NCI-H82 (cell line): ENCODE measurements at places on chromosomes 5 and 9.

GRCh38 chr5:51621156-51621555, 237.9 kb downstream of the ISL1 start:
- DNase-seq: no peak

GRCh38 chr9:96612966-96613589, 6.6 kb downstream of the CDC14B start:
- no peak for DNase-seq

GRCh38 chr5:143084407-143084806, 314.2 kb downstream of the ARHGAP26 start:
- no peak for DNase-seq

GRCh38 chr9:23644326-23644725, 181.7 kb downstream of the ELAVL2 start:
- no peak for DNase-seq

GRCh38 chr5:177369645-177370440, 12.1 kb downstream of the RGS14 start:
- DNase-seq: no peak

DNA sequence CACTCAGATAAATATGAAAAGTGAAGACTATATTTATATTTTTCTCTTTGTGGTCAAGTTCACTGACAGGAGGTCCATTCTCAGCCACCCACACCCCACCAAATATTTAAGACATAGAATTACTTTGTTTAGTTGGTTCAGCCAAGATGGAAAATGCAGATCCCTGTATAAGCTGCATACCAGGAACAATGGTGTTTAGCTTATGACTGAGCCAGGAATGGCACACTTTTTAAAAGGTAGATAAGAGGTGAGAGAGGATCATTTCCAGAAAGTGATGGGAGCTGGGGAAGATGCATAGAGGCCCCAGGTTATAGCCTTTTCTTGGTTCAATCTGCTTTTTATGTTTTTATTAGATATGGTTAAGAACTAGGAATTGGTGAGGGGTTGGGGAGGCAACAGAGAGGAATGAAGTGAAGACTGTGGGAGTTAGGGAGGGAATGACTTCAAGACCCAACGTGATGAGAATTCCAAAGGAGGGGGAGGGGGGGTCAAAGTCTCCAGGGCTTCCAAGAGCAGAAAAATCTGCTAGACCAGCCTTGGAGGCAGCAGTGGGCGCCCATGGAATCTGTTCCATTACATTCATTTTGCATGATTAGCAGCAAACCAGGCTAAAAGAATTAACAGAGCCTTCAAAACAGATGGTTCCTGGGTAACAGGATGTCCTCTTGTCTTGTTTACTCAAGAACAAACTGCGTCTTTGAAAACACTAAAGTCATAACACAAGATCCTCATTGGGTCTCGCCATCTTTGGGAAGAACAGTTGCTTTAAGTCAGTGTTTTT, 95.2 kb downstream of the FGF1 start:
- no peak for DNase-seq

GRCh38 chr5:60209146-60209840, 315.8 kb upstream of the PDE4D start:
- no peak for DNase-seq

DNA sequence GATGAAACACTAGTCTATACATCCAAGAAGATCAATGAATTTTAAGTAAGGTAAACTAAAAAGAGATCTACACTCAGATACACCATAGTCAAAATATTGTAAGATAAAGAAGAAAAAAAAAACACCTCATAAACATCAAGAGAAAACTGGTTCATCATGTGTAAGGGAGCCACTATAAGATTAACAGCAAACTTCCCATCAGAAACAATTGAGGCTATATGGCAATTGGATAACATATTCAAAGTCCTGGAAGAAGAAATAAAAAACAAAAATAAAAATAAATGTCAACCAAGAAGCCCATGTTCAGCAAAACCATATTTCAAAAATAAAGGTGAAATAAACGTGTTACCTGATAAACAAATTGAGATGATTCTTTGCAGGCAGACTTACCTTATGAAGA, 3.6 kb downstream of the OR13C8 start:
- no peak for DNase-seq

DNA sequence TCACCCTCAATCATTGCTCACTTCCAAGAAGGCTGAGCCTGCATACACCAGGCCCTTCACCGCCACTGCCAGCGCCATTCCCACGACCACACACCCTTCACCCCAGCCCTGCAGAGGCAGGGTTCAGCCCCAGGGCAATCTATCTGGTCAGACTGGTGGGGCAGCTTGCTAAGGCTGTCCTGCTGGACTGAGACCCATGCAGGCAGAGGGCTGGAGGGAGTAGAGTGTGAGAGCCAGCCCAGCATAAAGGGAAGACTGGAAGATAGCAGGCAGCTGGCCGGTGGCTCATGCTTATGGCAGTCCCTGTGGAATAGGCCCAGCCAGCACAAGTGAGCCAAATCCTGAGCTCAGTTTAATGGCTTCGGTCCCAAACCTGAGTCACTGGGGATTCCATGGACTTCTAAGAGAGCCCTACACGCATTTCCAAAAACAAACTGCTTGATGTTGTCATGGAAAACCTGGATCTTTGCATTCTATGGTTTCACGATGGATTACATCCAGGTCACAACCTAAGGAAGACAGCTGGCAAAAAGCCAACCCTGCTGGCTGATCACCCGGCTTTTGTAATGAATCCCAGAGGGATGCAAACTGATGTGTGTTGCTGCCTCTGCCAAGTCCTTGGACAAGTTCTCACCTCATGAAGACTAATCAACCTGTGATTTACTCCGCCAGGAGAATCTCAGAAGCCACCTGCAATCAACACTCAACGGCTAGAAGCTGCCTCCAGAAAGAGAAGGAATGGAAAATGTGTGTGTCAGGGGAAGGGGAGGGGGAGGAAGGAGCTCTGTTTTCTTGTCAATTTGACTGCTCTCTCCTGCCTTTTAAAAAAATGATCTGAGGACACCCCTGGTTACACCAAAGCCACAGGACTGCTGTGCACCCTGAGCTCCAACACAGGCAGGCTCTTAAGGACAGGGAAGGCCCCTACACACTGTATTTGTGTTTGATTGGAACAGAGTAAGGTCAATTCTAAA, 143.6 kb downstream of the LHFPL2 start:
- DNase-seq: peak; percentile 77

DNA sequence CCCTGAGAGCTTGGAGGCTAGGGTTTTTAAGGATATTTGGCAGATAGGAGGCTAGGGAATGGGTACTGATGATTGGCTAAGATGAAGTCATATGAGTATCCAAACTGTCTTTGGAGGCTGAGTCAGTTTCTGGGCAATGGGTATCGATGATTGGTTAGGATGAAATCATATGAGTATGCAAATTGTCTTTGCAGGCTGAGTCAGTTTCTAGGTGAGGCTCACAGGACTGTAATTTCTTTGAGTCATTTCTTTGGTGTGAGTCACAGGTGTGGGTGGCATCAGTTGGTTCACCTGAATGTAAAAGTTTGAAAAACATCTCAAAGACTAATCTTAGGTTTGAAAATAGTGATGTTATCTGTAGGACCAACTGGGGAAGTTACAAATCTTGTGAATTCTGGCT, 1068.0 kb downstream of the NR2F1-AS1 start:
- no peak for DNase-seq

- no peak for DNase-seq
These were observed 176.3 kb upstream of the PTGER4 start for GRCh38 chr5:40503439-40503838.

DNA sequence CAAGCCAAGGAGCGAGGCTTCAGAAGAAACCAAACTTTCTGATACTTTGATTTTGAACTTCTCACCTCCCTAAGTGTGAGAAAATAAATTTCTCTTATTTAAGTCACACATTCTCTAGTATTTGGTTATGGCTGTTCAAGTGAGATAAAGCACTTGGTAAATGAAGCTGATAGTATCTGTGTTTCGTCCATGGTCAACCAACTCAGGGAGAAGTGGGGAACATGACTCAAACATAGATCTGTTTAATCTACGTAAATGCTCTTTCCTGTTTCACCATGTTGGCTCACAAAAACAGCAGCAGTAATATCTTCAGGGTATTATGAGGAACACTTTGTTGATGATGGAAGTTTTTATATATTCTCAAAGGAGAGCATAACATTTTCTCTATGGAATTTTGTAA, 2167.2 kb upstream of the C9orf72 start:
- DNase-seq: no peak

DNA sequence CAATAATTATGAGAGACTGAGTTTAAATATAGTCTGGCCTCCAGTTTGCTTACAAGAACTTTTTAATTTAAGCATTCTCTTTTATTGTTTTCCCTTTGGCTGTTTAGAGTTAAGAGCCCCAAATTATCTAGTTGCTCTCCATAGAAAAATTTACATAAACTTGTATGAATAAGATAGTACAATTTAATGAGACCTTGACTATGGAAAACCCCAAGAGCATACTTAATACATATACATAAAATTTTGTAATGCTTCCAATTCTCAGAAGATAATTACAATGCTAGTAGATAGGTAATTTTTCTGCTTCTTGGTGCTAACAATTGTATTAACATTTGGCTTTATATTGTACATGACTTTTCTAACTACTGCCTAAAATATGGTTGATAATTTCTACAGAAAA, 20.3 kb upstream of the MSH3 start:
- DNase-seq: no peak

DNA sequence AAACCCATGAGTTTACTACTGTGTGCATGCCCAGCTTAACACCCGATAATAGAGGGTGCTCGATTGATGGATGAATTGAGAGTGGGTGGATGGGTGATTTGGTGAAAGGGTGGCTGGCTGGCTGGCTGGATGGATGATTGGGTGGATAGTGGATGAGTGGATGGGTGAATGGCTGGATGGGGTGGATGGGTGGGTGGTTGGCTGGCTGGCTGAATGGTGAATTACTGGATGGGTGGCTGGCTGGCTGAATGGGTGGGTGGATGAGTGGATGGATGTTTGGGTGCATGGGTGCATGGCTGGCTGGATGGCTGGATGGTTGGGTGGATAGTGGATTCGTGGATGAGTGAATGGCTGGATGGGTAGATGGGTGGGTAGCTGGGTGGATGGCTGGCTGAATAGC, 201.1 kb downstream of the IRX1 start:
- DNase-seq: no peak

GRCh38 chr9:136527721-136528710, 17.8 kb downstream of the NOTCH1 start:
- peak; percentile 96 for DNase-seq

DNA sequence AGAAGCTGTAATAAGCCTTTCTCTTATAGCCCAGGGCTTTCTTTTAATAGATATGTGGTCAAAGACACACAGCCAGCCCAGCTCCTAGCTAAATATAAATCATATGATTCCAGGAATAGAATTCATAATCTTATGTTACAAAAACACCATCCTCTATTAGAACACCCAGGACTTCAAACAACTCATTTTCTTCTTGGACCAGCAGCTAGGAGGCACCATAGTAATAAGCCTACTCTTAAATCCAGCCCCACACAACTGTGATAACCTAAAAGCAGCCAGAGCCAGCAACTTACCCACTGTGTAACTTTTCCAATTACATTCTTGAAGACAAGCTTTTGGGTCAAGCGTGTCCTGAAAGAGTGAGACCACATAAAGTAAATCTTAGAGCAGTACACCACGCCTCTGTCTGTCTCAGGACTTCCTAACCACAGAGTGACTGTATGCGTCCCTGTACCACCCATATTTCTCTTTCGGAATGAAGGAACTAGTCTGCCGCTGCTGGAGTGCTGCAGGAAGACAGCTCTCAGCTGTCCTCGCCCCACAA, 223.8 kb downstream of the TLE1 start:
- DNase-seq: no peak

DNA sequence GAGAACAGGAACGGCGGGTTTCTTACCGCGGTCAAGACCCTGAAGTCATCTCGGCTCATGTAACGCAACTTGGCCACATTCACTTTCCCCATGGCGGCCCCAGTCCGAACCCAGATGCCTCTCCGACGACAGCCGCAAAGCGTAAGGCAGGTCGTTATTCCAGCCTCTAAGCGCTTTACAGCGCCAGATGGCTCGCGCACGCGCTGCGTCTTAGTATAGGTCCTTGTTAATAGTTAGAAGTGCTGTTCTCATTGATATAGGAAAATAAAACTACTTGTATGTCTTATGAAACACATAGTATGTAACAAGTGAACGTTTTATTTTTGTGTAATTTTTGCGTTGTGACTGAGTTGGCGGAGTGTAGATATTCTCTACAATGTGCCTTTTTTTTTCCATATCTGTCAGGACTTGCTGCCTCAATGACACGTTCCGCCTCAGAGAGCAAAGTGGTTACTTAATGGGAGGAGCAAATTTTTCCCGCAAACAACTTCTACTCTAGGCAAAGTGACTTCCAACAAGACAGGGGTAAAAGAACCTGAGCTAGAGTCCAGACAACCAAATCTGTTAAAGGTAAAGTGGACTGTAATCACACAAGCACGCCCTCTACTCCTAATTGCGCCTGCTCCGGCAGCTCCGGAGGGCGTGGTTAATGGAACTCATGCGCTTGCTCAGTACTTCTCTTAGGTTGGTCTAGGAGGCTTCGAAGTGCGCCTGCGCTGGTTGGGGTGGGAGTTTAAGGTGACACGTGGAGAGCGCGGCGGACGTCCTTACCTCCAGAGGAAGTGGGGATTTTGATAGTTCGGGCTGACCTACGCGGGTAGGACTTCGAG, at the start of gene RIOK2:
Gene RIOK2 (minus strand): TSS at position 148 of the 830 bp plus-strand sequence. CDS start 56 bp downstream, at position 92.
- DNase-seq: peak; percentile 97

GRCh38 chr5:75551471-75551870, 39.8 kb downstream of the POLK start:
- DNase-seq: no peak

- no peak for DNase-seq
These were observed 67.6 kb downstream of the ANKRD33B start for GRCh38 chr5:10631316-10631996.

GRCh38 chr5:143644727-143645126, 167.2 kb upstream of the HMHB1 start:
- DNase-seq: no peak

DNA sequence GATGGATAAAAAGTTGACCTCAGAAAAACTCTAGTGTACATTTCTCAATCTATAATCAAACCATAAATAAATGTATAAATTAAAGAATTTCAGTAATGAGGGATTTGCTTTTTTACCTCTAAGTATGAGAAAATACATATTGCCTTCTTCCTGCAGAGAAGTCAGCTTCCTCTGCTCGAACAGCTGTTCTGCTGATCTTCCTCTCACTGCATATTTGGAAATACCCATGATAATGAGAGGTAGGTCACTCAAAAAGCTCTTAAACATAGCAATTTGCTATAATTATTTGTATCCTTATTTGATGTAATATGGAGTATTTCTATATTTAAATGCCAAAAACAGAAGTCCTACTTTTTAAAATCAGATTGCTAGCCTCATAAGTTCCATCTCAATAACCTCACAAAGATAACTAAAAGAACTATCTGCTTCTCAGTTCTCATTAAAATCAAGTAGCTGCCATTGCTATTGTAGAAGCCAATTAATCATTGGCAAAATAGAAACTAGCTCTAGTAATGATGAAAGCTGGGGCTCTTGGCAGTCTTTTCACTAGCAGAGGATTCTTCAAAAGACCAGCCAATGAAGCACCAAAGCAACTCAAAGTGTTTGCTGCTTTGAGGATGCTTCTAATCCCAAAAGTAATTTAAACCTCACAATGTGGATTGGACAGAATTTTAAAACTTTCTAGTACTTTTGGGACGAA, 35.7 kb upstream of the OR13D1 start:
- no peak for DNase-seq
